ENCODE measurements at places on chromosomes 13 and 19.

GRCh38 chr13:106690779-106691178 is 122.8 kb upstream of the ARGLU1 start:
- DNase-seq, result no peak

- DNase-seq, result no peak
Measured at GRCh38 chr19:15110418-15110815, 3.2 kb downstream of the SYDE1 start.

GRCh38 chr19:2034729-2035589 is 16.1 kb downstream of the MKNK2 start:
- no peak for DNase-seq

DNA sequence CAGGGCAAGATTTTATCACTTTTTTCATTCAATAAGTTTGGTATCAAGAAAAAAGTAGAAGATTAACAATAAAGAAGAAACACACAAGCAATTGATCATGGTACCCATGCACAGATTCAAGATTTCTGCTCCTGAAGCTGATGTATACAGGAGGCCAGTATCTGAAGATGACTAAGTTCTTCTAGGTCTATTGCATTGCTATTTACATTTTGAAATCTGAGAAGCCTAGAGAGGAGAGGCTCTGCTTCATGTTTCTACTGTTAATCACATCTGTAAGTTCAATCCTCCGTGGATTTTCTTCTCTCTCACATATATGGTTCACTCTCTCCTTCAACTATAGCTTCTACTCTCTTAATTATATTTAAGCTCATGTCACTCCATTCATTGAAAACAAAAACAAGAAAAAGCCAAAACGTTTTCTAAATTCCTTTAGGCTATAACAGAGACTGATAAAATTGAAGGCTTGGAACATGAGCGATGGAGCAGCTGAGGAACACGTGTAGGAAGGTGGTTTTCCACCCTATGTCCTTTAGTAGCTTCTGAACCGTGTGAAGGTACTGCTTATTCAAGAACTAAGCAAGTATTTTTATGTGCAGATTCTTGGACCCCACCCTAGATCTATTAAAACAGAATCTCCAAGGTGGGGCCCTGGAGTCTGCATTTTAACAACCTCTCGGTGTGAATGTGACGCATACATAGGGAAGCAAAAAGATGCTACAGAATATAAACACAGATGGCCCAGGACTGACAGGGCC is 198.2 kb downstream of the EFNB2 start:
- no peak for DNase-seq

DNA sequence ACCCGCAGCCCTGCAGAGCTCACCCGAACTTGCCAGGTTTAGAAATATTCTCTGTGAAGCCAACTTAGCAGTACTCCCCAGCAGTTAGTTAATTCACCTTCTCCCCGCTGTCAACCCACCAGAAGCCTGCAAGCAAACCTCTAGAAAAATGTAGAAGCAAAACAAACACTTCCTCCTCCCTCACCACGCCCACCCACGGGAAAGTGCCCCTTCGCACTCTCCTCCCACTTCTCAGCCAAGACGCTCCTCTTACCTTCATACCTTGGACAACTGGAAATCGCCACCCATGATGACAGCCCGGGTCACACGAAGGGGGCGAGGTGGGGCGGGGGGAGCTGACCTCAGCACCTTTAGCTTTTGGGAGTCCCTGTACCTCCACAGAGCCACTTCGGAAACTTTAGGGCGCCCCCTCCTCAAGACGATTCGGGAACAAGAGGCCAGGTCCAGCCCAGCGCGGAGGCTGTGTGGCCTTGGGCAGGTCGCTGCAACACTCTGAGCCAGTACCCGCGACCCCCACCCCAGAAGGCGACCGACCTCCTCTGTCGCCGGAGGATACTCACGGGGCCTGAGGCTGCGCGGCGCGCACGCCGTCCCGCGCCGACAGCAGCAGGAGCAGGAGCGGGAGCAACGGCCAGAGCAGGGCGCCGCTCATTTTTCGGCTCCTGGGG is 485 bp downstream of the CPAMD8 start:
- DNase-seq, result no peak

DNA sequence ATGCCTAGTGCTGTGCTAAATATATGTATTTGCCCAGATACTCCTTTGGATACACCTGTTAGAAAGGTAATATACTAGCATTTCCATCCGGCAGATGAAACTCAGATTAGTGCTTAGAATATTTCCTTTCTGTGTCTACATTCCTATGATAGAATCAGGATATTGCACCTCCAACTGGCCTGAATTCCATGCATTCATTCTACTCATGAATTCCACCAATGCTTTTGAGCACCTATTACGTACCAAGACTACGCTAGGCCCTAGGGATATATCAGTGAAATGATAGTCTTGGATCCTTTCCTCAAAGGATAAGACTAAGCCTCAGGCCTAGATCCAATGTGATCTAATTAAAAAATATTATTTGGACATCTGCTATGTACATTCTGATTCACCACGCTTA is 223.8 kb upstream of the SERP2 start:
- DNase-seq, result no peak

GRCh38 chr13:59684105-59684504 is 479.6 kb downstream of the DIAPH3 start:
- DNase-seq, result no peak

- DNase-seq, result no peak
Measured at GRCh38 chr19:21482863-21483276, 22.5 kb upstream of the ZNF429 start.

DNA sequence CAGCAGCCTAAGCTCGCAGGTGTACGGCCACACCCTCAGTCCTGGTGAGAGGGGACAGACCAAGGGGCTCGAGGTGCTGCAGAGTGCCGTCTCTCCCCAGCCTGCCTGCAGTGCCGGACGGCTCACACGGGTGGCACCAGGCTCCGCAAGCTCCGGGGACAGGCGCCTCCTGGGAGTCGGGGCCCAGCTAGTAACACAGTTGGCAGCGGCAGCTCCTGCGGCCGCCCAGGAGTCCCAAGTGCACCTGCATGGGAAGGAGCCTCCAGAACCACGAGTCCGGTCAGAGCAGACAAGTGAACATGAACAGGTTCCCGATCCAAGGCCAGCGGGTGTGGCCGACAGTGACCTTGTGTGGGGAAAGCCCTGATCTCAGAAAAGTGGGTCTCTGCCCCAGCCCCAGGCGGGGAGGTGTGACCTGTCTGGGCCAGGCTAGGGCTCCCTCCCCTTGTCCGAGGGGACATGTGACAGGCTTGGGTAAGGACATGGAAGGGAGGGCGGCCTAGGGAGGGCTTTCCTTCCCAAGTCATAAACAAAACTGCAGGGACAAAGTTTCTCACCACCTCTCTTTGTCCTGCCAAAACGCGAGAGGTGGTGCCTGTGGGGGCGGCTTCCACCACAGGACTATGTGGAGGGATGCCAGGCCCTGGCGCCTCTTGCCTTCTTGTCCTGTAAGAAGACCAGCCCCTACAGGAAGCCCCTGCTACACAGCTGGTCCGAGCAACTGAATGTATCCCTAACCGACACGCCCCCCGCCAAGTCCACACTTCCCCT is 46.5 kb downstream of the MLLT1 start:
- DNase-seq, result no peak

- no peak for DNase-seq
Measured at GRCh38 chr13:59587030-59587429, 576.7 kb downstream of the DIAPH3 start.

GRCh38 chr13:75222031-75222430 is 259.9 kb downstream of the TBC1D4 start:
- DNase-seq, result no peak

- no peak for DNase-seq
Measured at GRCh38 chr13:23159205-23159759, 21.5 kb upstream of the SGCG start.

GRCh38 chr13:106520251-106521054 is 15.0 kb downstream of the EFNB2 start:
- no peak for DNase-seq

GRCh38 chr13:75437582-75438318 is 44.2 kb downstream of the TBC1D4 start:
- DNase-seq, result no peak

- no peak for DNase-seq
Measured at GRCh38 chr13:110425444-110425780, 118.3 kb downstream of the COL4A2 start.
